ENCODE measurements at places on chromosomes 16 and 17.

GRCh38 chr16:2082171-2082982, 34.6 kb downstream of the TSC2 start:
- no peak for DNase-seq

GRCh38 chr17:4879601-4880000, 19.7 kb upstream of the C17orf107 start:
- no peak for DNase-seq

GRCh38 chr16:79402920-79403319, 197.6 kb downstream of the MAF start:
- no peak for DNase-seq

DNA sequence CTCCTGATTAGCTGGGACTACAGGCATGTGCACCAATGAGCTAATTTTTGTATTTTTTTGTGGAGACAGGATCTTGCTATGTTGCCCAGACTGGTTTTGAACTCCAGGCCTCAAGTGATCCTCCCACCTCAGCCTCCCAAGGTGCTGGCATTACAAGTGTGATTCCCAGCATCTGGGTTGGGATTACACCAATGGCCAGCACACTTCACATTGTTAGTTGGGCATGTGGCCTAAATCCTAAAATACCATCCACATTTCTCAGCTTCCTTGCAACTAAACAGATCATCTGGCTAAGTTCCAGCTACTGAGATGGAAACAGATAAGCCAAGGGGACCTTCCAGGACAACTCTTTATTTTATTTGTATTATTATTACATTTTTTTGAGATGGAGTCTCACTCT, 9.9 kb downstream of the RABEP2 start:
- no peak for DNase-seq

DNA sequence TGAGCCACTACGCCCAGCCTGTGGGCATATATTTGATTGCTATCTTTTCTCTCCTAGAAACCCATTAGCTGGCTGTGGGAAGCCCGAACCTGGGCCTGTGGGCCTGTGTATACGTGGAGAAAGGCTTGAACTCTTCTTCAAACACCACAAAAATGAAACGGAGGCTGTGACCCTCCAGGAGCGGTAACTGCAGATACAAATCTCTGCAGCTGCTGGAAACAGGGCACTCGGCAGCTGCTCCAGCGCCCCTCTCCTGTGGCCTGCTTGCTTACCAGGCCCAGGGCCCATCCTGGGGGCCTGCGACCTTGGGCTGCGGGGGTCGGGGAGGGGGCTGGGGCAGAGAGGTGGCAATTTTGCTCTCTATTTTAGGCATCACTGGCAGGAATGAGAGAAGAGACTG, 28.0 kb upstream of the MTSS2 start:
- DNase-seq, result no peak

GRCh38 chr16:51747329-51747728, 596.3 kb upstream of the SALL1 start:
- DNase-seq, result no peak

- no peak for DNase-seq
These were observed 8.4 kb downstream of the ZNF319 start for GRCh38 chr16:57992084-57992483.

DNA sequence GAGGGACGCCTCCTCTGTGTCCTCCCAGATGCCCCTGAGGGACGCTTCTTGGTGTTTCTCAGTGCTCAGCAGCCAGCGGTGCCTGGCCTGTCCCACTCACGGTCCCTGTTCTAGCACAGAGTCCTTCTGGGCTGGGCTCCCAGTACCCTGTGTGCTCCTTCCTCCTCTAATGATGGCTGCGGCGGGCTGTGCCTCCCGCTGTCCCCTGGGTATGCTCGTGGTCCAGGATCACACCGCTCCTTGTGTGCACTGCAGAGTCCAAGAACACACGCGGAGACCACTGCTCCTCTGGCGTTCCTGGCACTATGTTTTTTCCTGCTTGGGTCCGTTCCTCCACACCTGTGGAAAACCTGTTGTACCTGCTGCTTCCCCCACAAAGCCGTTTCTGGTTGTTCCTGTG, 15.1 kb upstream of the IRF8 start:
- DNase-seq, result no peak

DNA sequence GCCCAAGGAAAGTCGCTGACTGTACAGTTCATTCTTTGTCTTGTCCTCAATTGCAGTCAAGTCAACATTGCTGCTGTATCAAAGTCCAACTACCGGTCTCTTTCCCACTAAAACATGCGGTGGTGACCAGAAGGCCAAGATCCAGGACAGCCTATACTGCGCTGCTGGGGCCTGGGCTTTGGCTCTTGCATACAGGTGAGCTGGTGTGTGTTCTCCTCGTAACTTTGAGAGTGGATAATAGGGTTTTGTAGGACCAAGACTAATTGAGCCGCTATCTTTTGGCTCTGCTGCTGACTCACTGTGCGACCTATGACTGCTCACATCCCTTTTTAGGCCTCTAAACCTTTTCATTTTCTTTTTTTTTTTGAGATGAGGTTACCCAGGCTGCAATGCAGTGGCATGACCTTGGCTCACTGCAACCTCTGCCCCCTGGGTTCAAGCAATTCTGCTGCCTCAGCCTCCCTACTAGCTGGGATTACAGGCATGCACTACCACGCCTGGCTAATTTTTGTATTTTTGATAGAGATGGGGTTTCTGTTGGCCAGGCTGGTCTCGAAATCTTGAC, 38.7 kb downstream of the PHKB start:
- no peak for DNase-seq

DNA sequence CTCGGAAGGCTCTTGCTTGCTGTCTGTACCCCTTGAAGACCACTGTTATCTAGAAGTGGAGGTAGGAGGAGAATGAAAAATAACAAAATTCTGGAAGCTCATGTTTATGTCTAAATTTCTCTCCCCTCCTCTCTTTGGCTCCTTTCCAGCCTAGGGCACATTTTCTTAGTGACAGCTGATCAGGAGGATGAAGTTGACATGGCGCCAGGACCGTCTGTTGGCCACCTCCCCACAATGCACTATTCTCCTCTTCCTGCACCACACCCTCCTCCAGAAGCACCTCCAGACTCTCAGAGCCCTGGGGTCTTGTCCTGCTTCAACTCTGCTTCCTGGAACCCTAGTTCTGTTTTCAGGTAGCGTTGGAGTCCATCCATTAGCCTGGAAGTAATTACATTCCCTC, 25.5 kb upstream of the SSTR2 start:
- no peak for DNase-seq

- DNase-seq, result no peak
These were observed 45.9 kb downstream of the RPH3AL start for GRCh38 chr17:306536-307294.

- no peak for DNase-seq
These were observed 204.8 kb downstream of the FTO start for GRCh38 chr16:53908731-53909130.

DNA sequence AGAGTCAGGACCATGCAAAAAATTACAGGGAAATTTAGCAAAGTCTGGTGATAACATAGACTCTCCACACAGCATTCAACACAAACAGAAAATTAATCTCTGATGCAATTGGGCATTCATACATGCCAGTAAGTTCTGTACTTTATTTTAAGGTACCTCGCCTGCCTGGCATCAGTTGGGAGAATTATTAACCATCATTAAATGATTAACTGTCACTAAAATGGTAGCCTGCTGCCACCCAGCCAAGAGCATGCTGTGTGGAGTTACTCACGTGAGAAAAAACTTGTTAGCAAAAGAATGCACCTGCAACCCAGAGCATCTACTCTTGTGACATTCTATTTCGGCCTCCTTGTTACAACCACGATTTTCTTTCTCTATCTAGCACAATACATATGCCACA, 117.2 kb downstream of the GRIN2A start:
- DNase-seq, result no peak

DNA sequence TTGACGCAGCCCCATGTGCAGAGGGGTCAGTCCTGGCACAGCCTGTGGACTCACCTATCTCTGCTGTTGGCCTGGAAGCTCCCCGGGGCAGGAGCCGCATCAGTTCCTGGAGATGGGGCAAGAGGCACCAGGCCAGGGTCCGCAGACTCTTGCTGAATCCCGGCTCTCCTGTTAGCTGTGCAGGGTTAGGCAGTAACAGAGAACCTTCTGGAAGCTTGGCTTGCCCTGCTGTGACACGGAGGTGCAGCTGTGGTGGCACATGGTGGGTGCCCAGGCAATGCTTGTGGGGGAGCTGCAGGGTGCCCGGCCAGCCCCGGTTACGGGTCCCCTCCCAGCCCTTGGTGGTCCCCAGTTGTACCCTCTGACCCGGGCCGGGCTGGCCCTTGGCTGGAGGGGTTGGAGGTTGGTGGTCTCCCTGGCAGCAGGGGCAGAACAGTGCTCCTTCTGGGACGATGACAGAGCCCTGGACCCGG, 26.0 kb upstream of the ZNF469 start:
- no peak for DNase-seq

DNA sequence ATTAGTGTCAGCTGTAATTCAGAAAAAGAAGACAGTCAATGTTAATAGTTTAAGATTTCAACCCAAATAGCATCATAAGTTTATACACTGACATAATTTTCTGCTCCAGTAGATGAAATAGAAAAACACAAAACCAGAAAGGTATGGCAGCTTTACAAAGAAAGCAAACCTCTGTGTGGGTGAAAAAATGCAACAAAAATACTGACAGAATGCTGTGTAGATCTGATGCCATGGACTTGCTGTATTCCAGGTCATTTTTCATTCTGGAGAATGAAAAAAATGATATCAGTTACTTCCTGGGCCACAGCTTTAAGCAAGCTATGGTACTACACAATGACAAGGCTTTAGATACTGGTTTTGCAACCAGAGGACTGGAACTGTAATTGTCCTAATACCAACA, 116.0 kb downstream of the MAP2K4 start:
- DNase-seq, result no peak

- DNase-seq, result no peak
These were observed 40.8 kb downstream of the CDH3 start for GRCh38 chr16:68685685-68686478.

GRCh38 chr16:3566990-3567389, 10.2 kb downstream of the NLRC3 start:
- no peak for DNase-seq

DNA sequence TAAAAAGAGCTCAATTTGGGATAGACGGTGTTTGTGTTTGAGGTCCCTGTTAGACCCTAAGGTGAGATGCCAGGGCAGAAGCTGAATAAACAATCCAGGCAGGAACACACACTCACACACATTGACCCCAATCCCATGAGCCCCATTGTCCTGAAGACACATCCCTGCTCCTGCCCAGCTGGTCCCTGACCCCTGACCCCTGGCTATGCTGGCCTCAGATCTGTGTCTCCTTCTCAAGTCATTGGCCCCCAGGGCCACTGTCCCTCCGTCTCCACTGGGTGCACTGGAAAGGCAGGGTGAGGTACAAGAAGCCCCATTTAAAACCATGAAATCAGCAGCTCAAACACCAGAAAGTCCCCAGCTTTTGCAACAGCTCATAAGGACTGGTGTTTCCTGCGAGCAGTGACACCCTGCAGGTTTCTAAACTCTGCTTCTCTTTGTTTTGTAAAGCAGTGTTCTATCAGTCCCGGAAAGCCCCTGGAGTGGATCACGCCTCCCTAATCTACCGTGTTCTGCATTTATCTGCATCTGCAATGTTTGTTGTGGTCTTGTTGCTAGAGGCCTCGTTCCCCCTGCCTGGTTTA, 18.0 kb upstream of the ASGR2 start:
- no peak for DNase-seq

DNA sequence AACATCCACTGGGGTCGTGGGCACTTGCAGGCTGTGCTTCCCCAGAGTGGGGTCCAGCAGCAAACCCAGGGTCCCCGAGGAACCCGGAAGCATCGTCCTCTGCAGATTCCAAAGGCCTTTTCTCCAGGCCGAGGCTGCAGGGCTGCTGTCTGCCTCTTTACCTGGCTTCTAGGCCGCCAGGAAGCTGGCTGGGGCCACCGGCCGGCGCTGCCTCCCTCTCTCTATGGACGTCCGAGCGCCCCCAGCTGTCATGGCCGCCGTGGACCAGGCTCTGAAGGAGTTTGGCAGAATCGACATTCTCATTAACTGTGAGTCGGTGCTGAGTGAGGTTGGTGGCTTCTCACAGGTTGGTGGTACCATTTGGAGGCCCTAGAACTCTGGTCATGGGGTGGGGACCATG, 5.6 kb downstream of the DECR2 start:
- DNase-seq, result no peak

- peak; percentile 41 for DNase-seq
These were observed 8.5 kb downstream of the ALOXE3 start for GRCh38 chr17:8109661-8110455.

DNA sequence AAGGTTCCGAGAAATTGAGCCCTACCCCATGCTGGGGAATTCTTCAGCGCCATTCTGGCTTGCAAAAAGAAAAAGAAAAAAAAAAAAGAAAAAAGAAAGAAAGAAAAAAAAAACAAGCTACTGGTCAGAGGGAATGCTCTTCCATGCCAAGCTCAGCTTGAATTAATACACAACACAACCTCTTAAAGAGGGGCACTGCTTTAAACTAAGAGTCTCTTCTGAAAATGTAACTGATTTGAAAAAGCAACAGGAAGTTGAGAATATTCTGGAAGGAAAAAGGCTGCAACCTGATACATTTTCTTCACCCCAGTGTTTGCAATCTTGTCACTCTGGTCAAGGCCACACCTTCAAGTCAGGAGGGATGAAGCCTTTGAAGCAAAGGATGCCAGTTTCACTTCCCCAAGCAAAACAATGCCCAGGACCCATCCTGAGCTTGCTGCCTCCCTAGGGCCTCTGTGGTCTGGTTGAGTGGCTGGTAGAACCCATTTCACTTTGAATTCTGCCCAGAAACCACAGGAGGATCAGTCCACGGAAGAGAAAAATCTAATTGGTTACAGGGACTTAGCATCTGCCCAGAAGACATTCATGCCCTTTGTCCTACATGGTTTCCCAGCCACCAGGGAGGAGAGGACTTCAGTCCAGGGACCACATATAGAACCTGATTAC, 389.7 kb downstream of the SOX9 start:
- DNase-seq, result no peak

DNA sequence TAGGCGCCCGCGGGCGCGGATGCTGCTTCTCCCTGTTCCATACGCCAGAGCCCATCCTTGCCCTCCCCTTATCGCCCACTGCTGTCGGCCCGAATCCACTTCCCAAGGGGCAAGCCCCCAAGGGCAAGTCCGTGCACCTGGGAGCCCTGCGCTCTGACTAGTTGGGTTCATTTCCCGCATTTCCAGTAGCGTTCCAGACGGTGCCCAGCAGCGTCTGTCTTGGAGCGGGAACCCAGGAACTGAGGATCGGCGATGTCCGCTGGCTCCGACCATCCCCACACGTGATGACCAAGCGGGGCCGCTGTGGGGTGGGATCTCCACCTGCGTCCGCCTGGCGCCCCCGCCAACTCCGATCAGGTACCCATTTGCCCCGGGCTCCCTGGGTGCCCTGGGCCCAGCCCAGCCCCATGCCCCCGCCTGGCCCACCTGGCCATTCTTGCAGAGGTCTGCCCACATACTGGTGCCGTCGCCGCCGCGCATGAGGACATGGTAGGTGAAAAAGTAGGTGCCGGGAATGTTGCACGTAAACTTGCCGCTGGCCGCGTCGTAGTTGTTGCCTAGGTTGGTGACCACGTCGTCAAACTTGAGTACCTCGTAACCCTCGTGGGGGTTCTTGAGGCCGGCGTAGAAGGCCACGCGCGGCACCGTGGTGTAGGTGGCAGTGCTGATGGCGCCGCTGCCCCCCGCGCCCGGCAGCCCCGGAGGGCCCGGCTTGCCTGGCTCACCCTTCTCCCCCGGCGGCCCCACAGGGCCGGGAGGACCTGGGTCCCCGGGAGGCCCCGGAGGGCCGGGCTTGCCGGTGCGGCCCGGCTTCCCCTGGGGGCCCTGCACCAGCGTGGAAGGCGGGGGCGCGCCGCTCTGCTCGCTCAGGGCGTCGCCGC, 837 bp downstream of the C1QL1 start:
- DNase-seq, result no peak

- peak; percentile 6 for DNase-seq
These were observed 64.7 kb downstream of the ABCC12 start for GRCh38 chr16:48091117-48091516.
